ENCODE measurements at places on chromosomes 12 and 14.

DNA sequence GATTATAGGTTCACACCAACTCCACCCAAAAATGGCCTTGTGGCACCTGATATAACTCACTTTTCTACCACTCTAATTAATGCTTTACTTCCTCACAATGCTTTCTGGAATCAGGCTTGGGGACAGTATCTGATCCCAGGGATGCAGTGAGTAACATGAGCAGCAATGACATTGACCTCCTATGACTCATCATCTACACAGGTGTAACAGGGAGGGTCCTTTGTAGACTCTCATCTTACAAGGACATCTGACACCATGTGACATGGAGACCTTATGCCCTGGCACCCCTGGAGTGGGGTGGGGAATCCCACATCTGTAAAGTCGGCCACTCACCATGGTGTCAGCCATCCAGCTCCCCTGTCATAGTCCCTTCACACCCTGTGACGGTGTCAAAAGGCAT is 586.4 kb downstream of the MED13L start:
- H3K36me3 ChIP-seq: no peaks in the 10 kb centered on the region
- H3K27ac ChIP-seq: no peak overlapping the region
- no peak overlapping the region for H3K4me3 ChIP-seq
- H3K27me3 ChIP-seq: no peaks in the 10 kb centered on the region
- DNase-seq: no peak
- H3K4me1 ChIP-seq: no peaks in the 10 kb centered on the region

- H3K36me3 ChIP-seq: no peaks in the 10 kb centered on the region
- DNase-seq: no peak
- H3K4me3 ChIP-seq: peak overlapping the region; percentile 77
- H3K4me1 ChIP-seq: peaks cover 58% of the 10 kb centered on the region
- H3K27me3 ChIP-seq: no peaks in the 10 kb centered on the region
These were observed 11.3 kb upstream of the SLC38A2 start for GRCh38 chr12:46383654-46384450.

DNA sequence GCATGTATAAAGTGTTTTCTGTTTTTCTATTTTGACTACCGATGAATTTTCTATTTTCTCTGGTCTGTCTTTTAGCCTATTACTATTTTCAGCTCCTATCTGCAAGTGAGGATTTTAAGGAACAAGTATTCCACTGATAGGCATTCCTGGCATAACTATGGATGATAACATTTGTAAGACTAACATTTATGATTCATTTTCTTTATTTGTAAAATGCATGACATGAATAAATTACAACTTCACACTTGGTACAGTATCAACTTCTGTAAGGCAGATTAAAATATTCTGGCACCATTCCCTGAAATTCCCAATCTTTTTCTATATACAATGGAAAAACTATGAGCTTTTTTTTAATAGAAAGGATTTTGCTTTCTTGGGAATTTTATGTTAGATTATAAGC is 121.0 kb upstream of the GARIN2 start:
- no peaks in the 10 kb centered on the region for H3K27me3 ChIP-seq
- H3K27ac ChIP-seq: no peak overlapping the region
- H3K4me1 ChIP-seq: no peaks in the 10 kb centered on the region
- DNase-seq: no peak
- H3K36me3 ChIP-seq: no peaks in the 10 kb centered on the region

DNA sequence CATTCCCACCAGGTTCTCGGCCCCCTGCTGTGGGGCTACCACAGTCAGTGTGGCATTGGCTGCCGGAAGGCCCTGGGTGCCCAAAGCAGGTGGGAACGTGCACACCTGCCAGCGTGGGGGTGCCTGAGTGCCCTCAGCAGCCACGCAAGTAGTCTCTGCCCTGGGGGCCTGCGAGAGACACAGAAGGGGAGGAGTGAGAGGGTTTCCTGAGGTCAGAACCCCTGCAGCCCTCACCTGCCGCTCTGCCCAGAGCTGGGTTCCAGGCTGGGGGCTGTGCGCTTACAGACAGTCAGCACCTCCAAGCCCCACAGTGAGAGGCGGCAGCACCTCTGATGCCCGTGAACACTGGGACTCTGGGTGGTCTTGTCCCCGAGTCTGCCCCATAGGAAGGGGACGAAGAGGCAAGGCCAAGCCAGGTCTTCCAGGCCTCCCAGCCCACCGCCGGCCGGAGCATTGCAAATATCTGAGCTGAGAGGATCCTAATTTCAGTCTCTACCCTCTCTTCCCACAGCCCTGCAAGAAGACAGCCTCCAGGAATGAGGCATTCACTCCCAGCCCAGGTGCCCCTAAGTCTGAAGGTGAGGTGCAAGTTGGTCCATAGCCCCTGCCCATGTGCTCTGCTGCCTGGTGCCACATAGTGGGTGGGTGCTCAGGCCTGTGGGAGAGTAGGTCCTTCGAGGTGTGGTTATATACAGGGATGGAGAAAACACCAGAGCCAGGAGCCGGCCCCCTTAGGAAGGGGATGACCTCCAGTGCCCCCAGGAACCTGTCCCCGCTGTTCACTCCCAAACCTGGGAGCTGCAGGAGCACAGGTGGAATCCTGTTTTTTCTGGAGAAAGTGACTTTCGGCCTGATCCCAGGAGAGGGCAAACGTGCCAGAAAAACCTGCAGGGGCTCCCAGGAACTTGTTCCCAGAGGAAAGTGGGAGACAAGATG is 291.1 kb upstream of the RTL1 start:
- DNase-seq: no peak
- no peak overlapping the region for H3K4me3 ChIP-seq
- no peaks in the 10 kb centered on the region for H3K4me1 ChIP-seq
- H3K27ac ChIP-seq: no peak overlapping the region
- H3K27me3 ChIP-seq: no peaks in the 10 kb centered on the region

DNA sequence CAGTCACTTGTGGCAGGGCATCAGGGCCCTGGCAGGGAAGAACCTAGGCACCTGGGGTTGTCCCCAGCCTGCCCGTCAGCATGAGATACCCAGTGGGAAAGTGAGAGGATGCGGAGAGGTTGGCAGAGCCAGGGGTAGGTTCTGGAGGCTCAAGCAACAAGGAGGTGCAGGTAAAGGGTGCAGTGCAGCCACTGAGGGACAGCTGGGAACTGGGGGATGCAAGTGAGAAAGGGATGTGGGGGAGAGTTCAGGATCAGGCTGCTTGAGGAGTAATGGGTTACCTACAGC is 18.7 kb downstream of the VASH1 start:
- no peak for DNase-seq
- no peak overlapping the region for H3K27ac ChIP-seq
- H3K36me3 ChIP-seq: peaks cover 6% of the 10 kb centered on the region
- peaks cover 7% of the 10 kb centered on the region for H3K4me1 ChIP-seq
- H3K27me3 ChIP-seq: peaks cover 3% of the 10 kb centered on the region

- H3K27me3 ChIP-seq: no peaks in the 10 kb centered on the region
- no peak overlapping the region for H3K27ac ChIP-seq
- no peak for DNase-seq
- H3K36me3 ChIP-seq: no peaks in the 10 kb centered on the region
These were observed 133.6 kb upstream of the DNM1L start for GRCh38 chr12:32545413-32545980.

- peaks cover 23% of the 10 kb centered on the region for H3K4me1 ChIP-seq
- no peaks in the 10 kb centered on the region for H3K27me3 ChIP-seq
- no peak for DNase-seq
- H3K4me3 ChIP-seq: peak overlapping the region; percentile 77
- H3K36me3 ChIP-seq: no peaks in the 10 kb centered on the region
These were observed 1.2 kb downstream of the NTN4 start for GRCh38 chr12:95789126-95790032.

DNA sequence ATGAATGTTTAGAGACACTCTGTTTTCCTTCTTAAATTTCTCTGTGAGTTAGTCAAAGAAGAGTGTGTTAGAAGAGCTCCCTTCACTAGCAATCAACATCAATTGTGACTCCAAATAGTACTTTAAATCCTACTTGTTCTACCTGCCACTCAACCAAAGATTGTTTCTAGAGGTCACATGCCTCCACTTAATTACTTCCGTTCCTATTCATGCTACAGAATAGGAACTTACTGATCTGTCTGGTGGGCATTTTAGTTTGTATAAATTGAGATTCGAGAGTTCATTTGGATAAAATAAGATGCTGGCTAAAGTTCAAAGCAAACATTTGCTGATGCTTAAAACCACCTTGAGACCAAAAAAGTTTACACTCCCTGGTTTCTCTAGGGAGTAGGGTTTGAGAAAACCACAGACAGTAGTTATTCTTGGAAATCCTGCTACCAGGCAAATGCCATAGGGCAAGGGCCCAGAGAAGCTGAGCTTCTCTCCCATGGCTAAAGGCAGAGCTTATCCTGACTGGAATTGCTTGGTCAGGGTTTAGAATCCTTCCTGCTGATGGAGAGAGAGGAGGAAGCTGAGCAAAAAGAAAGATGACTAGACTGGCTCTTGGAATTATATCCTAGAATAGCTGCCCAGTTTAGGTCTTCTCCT is 389.6 kb upstream of the ATP2B1 start:
- H3K4me1 ChIP-seq: no peaks in the 10 kb centered on the region
- H3K4me3 ChIP-seq: no peak overlapping the region
- no peak for DNase-seq
- no peak overlapping the region for H3K27ac ChIP-seq
- H3K36me3 ChIP-seq: no peaks in the 10 kb centered on the region

DNA sequence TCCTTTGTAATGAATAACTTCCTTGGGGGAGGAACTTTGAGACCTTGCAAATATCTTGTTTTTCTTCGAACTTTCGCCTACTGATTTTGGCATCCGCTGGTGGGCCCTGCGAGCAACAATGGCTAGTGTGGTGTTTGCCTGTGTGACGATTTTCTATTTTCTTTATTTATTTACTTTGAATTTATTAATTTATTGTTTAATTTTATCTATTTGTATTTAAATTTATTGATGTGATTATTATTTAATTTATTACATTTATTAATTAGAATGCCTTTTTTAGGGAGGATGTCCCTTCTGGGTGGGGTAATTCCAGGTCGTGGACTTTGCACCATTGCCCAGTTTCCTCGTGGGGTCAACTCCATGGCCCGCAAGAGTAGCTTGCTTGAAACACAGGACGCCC is 149.7 kb downstream of the ZNF664 start:
- no peak for DNase-seq
- H3K36me3 ChIP-seq: no peaks in the 10 kb centered on the region
- no peaks in the 10 kb centered on the region for H3K27me3 ChIP-seq
- no peak overlapping the region for H3K27ac ChIP-seq

DNA sequence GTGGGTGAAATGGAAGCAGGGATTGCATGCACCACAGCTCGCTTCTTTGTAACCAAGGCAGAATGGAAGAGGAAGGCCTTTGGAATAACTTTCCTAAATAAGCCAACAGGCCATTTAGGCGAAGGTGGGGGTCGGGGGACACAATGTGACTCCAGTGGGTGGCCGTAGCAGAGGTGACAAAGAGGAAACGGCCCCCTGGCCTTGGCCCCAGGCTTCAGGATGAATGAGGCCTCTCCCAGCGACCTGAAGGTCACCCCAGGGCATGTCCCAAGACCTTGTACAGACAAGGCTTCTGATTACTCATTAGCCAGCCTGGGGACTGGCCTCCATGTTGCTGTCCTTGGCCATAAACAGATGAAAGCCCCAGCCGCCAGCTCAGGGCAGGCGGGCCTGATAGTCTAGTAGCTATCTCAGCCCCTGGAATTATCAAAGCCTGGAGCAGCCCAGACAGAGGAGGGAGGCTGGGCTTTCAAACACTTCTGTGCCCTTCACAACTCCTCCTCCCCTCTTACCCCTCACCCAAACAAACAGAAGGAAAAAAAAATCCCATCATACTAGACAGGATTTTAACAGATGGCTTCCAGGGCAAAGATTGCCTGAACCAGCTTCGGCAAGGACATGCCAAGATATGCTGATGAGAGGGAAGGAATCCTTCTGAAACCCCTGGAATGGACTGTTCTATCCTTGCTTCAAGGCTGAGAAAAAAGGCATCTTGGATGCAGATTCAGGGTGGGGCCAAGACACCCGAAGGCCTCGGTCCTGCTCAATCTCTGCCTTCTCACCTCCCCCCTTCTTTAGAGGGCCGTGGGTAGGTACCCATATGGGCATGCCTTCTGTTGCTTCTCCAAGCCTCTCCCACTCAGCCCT is 142.3 kb upstream of the PARP11 start:
- H3K27ac ChIP-seq: no peak overlapping the region
- H3K4me3 ChIP-seq: no peak overlapping the region
- H3K4me1 ChIP-seq: peaks cover 12% of the 10 kb centered on the region
- H3K36me3 ChIP-seq: no peaks in the 10 kb centered on the region
- DNase-seq: no peak

- DNase-seq: no peak
- H3K36me3 ChIP-seq: no peaks in the 10 kb centered on the region
- H3K27me3 ChIP-seq: no peaks in the 10 kb centered on the region
- H3K4me1 ChIP-seq: peaks cover 6% of the 10 kb centered on the region
These were observed 88.7 kb downstream of the TMTC1 start for GRCh38 chr12:29695026-29695425.

- H3K27ac ChIP-seq: no peak overlapping the region
- no peak overlapping the region for H3K4me3 ChIP-seq
- no peaks in the 10 kb centered on the region for H3K27me3 ChIP-seq
- no peaks in the 10 kb centered on the region for H3K4me1 ChIP-seq
- no peaks in the 10 kb centered on the region for H3K36me3 ChIP-seq
These were observed 200.6 kb upstream of the STXBP6 start for GRCh38 chr14:25250516-25250915.

DNA sequence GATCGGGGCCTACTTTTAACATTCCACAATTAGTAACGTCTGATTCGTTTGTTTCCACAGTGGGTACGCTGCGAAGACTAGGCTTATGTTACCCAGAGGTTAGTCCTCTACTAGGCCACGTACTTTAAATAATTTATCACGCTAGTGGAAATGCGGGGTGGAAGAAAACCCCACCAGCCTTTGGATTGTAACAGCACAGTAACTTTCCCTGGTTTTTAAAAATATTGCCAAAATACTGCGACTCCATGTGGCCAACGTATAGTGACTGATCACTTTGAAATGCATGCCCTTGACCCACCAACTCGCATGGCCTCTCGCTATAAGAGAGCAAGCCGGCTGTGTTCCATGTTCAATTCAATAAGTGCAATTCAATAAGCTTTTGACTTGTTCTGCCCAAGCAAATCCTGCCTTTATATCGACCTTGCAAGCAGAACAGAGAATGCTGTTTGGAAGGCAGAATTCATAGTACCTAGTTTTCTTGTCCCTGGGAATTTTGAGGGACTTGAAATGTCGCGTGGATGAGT is 882 bp upstream of the GTF2A1 start:
- no peak for DNase-seq
- H3K4me1 ChIP-seq: peaks cover 12% of the 10 kb centered on the region
- H3K27ac ChIP-seq: peak overlapping the region; percentile 95
- H3K36me3 ChIP-seq: no peaks in the 10 kb centered on the region
- H3K27me3 ChIP-seq: no peaks in the 10 kb centered on the region
- peak overlapping the region; percentile 57 for H3K4me3 ChIP-seq
